Activated CD4-positive, alpha-beta T cell treated with anti-CD3 and anti-CD28 coated beads for 1 hour (primary cell): ENCODE measurements at places on chromosomes 4 and X.

- no peak for DNase-seq
Measured at GRCh38 chr4:113116414-113117357, 67.2 kb downstream of the ANK2 start.

DNA sequence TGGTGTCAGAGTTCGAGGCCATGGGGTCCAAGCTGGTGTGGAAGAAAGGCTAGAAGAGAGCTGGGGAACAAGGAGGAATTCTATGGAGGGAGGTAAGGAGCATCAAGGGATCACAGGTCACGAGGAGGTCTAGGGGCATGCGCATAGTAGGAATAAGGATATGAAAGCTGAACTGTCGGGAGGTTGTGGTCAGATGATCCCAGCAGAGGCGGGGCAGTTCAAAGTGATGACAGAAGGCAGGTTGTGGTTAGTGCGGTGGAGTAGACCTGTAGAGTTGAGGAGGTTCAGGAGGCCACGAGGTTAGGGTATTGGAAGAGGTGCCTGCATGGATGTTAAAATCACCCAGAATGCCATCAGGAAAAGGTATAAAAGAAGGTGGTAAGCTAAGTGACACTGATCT, 156.3 kb downstream of the TMEM164 start:
- no peak for DNase-seq

- DNase-seq = no peak
Measured at GRCh38 chr4:169665046-169665737, 44.8 kb downstream of the CLCN3 start.

- DNase-seq = no peak
Measured at GRCh38 chr4:72418458-72418857, 150.6 kb downstream of the ADAMTS3 start.

DNA sequence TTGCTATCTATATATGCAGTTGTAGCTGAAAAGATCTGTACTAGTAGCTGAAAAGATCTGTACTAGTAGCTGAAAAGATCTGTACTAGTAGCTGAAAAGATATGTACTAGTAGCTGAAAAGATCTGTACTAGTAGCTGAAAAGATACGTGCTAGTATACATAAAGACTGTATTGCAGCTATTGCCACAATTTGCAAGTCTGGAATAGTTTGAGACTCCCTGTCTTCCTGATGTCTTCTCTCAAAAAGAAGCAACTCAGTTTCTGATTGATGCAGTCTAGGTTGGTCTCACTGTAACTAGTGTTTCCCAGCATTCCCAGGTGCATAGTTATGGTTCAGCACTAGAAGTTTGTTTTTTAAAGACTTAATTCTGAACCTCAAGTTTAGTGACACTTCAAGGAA, 15.0 kb downstream of the SLAIN2 start:
- no peak for DNase-seq

GRCh38 chr4:167524091-167524490, 289.8 kb upstream of the SPOCK3 start:
- no peak for DNase-seq

DNA sequence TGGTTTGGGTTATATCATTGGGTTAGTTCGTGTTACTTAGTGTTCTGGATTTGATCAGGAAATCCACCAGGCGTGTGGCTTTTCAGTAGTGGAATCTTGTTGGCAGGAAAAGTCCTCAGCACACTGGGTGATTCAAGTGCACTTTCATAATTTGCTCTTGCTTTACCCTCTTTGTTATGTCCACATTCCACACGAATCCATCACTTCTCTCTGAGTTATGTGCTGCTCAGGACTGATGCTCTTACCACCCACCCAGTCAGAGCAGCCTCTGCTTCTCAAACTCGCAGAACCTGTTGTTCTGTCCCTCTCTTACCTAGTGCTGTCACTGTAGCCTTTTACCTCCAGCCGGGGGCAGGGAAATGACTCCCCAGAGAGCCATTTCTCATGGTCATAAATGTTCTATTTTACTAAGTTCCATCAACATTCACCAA, 37.2 kb upstream of the SCRG1 start:
- DNase-seq = no peak
